ENCODE measurements at places on chromosomes 4 and X.

DNA sequence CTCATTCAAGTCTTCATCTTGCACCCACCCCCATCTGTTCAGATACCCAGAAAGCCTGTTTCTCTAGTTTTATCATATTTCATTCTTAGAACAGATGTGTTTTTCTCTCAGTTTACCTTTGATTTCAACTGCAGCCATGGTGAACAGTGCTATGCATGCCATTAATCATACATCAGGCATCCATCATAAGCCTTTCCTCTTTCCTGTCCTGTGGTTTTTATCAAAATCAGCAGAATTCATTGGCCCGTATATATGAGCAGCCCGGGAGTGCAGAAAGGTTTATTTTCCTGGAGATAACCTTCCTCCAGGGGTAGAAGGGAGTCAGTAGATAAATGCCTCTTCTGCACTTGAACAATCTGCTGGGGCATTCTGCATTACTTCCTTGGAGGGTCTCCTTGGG, 65.7 kb downstream of the IL21 start:
- no peak for DNase-seq

DNA sequence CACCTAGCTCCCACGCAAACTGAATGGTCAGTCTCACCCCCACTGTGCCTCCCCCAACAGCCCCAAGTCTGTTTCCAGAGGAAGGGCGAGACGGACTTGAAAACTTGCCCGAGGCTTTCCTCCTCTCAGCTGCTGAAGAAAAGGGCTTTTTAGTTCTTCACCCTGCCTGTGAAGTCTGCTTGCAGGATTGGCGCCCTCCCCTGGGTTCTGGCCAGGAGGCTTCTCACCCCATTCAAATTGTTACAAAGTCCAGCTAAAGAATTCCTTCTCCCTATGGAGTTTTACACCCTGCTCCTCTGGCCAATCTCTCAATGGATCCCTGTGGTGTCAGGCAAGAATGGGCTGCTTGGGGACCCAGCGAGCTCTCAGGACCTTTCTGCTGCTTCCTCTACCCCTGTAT, 241.0 kb downstream of the AFF2 start:
- DNase-seq, result no peak

DNA sequence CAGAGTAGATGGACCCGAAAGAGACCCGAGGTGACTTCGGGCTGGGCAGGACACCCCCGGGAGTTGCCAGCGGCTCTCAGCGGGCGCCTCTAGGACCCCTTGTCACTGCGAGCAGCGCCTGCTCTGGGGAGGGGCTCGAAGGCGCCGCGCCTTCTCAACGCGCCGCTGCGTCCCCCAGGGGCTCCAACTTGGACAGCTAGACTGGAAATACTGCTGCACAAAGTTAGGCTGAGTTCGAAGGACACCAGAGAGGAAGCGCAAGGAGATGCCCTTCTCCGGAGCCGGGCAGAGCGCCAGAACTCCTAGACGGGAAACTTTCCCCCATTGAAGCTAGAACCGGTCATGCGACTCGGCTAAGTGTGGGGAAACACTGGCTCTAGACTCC, 493 bp upstream of the KCNIP4 start:
- no peak for DNase-seq

DNA sequence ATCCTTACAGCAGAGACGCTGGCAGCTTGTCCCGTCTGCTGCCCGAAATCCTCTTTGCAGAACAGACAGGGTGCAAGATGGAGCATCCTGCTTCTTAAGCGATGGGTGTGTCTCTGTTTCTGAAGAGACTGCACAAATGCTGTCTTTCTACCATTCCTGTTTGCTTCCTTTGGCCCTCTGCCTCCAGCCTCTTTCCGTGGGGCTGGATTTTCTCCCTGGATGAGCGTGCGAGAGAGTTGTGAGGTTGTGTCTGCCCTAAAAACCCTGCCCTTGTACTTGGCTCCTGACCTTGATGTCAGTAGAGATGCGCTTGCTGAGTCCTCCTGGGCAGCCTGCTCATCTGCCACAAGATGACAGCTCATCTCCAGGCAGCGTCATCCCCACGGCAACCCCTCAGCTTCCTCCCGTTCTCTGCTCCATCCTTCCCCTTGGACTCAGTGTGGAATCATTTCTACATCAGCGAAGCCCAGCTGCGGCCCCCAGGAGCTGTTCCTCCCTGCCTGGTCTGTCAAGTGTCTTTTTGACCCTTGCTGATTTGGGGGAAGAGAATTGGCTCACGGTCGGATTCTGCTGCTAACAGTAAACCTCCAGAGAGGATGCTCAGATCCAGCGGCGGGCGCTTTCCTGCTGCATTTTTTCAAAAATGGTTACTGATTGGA, 246.2 kb downstream of the ASMT start:
- DNase-seq, result no peak

- peak; percentile 8 for DNase-seq
These were observed 9.0 kb downstream of the TSC22D3 start for GRCh38 chrX:107766470-107767150.

- peak; percentile 60 for DNase-seq
These were observed 689 bp downstream of the NR0B1 start for GRCh38 chrX:30308263-30309138.

GRCh38 chr4:128630871-128631270, 178.6 kb upstream of the JADE1 start:
- DNase-seq, result no peak

- peak; percentile 59 for DNase-seq
These were observed 5.6 kb downstream of the HAND2 start for GRCh38 chr4:173524218-173525117.

DNA sequence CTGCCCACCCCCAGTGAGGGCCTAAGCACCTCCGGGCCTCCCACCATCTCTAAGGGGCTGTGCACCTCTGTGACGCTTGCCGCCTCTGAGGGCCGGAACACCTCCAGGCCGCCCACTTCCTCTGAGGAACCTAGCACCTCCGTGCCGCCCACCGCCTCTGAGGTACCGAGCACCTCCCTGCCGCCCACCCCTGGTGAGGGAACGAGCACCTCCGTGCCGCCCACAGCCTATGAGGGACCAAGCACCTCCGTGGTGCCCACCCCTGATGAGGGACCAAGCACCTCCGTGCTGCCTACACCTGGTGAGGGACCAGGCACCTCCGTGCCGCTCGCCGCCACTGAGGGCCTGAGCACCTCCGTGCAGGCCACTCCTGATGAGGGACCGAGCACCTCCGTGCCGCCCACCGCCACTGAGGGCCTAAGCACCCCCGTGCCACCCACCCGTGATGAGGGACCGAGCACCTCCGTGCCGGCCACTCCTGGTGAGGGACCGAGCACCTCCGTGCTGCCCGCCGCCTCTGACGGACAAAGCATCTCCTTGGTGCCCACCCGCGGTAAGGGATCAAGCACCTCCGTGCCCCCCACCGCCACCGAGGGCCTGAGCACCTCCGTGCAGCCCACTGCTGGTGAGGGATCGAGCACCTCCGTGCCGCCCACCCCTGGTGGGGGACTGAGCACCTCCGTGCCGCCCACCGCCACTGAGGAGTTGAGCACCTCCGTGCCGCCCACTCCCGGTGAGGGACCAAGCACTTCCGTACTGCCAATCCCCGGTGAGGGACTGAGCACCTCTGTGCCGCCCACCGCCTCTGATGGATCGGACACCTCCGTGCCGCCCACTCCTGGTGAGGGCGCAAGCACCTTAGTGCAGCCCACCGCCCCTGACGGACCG, 977 bp downstream of the MAGEE1 start:
- DNase-seq, result peak; percentile 28

- peak; percentile 76 for DNase-seq
These were observed 15.4 kb upstream of the MSANTD1 start for GRCh38 chr4:3233391-3234071.

- DNase-seq, result no peak
These were observed 25.4 kb upstream of the LIMCH1 start for GRCh38 chr4:41512596-41512995.

- DNase-seq, result no peak
These were observed 34.1 kb downstream of the DLG3 start for GRCh38 chrX:70478526-70479245.

GRCh38 chr4:32775049-32775448, 2054.9 kb downstream of the PCDH7 start:
- DNase-seq, result peak; percentile 2

DNA sequence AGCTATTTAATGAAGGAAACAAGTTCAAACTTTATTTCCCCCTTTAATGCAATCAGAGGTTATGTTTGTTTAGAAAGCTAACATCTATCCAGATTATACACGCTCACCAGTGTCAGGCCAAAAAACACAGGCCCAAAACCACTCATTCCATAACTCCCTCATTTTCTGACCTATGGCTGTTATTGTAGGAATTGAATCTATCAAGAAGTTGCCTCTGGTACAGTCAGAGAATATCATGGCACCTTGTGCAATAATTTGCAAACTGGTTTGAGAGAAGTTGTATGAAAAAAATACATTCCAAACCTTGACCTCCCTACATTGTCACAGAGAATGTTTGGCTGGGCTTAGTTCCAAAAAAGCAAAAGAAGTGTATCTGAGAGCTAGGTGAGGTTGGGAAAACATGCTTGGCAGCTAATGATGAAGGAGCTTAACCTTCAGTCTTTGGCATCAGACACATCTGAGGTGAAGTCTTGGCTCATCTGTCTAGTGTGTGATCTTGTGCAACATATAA, 591.0 kb downstream of the ANKRD50 start:
- DNase-seq, result no peak

- DNase-seq, result no peak
These were observed 188.0 kb upstream of the C1QTNF7 start for GRCh38 chr4:15239866-15240265.

- no peak for DNase-seq
These were observed 206.5 kb downstream of the PCDH10 start for GRCh38 chr4:133355633-133356032.
